H9 (cell line): ENCODE measurements at places on chromosomes 16 and 17. TPM values are rescaled to one million over a fixed set of nuclear protein-coding genes. Genes with fewer than 3 reads are reported as not detected.

- H3K27me3 ChIP-seq = no peaks in the 10 kb centered on the region
- H3K4me3 ChIP-seq = peak within 1 kb of the TSS; percentile 82
- peak; percentile 93 for DNase-seq
- H3K36me3 ChIP-seq = peaks cover 25% of the 10 kb centered on the region
Measured at GRCh38 chr16:55508941-55509931, at the start of gene LPCAT2. Gene LPCAT2 (plus strand): TSS chr16:55509072. CDS start chr16:55509182, 110 bp downstream.

DNA sequence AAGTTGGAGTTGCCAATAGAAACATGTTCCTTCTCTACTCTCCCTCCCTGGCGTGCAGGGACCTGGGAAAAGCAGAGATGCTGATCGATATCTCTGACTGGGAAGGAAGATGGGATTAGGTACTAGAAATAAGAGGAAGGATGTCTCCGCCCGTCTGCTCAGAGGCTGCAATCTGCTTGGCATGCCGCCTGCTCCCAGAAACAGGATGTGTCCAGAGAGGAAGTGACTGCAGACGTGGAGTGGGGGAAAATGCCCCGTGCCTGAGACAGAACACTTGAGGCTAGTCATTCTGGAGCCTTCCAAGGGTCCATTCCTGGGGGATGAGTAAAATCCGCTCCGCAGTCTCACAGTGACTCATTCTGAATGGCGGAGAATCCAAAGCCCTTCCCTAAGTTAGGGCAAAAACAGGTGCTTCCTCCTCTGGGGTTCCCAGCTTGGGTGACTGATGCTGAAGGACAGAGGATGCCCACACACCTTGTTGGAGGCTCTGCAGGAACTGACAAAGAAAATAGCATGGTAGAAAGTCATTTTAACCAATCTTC, 45.0 kb upstream of the SMURF2 start:
- no peaks in the 10 kb centered on the region for H3K27me3 ChIP-seq
- H3K27ac ChIP-seq = no peak overlapping the region
- no peaks in the 10 kb centered on the region; the same call in 1 of the 2 replicates for H3K4me1 ChIP-seq
- no peaks in the 10 kb centered on the region for H3K36me3 ChIP-seq
- DNase-seq = peak; percentile 45

TMEM92 gene
- total RNA-seq = 10.9 and 11.2 TPM in 2 replicates

DNA sequence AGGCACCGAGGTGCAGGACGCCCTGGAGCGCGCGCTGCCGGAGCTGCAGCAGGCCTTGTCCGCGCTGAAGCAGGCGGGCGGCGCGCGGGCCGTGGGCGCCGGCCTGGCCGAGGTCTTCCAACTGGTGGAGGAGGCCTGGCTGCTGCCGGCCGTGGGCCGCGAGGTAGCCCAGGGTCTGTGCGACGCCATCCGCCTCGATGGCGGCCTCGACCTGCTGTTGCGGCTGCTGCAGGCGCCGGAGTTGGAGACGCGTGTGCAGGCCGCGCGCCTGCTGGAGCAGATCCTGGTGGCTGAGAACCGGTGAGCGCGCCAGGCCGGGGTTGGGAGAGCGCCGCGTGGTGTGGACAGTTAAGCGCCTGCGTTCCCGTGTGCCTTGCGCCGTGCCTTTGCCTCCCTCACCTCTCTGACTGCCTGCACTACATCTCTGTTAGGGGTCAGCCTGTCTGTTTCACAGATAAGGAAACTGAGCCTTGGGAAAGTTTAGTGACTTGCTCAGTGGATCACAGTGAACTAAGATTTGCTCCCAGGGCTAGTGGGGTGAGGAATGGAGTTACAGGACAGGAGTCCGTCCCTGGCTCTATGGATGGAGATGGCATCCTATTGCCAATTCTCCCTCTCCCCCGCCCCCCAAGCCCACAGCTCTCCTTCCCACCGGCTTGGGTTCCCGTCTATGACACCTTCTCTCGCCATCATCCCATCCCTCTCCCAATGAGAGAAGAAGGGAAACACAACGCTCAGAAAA, 880 bp downstream of the SARM1 start:
- H3K27ac ChIP-seq = no peak overlapping the region
- peak; percentile 43 for DNase-seq
- peaks cover 2% of the 10 kb centered on the region; the same call in 1 of the 2 replicates for H3K4me1 ChIP-seq
- H3K27me3 ChIP-seq = peaks cover 12% of the 10 kb centered on the region; the same call in 1 of the 2 replicates
